ELR (cell line): ENCODE measurements at places on chromosomes 12 and 14.

- DNase-seq, result no peak
Measured at GRCh38 chr14:53533384-53533970, 380.4 kb upstream of the DDHD1 start.

DNA sequence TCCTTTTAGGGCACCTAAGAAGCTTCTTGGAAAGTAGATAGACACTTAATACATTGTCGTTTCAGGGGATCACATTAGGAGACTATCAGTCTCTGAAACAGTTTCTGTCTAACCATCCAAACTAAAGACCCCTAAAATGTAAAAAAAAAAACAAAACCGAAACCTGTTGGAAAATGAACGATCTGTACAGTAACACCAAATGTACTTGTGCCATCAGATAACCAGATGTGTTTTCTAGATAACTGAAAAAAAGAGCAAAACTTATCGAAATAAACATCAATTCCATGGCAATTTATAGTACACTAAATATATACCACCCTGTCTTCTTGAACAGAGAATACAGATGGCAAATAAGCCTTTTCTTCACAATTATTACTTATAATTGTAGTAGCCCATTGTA is 2.1 kb downstream of the LDHB start:
- no peak for DNase-seq

- DNase-seq, result no peak
Measured at GRCh38 chr14:100532906-100533655, 54.1 kb downstream of the BEGAIN start.

- no peak for DNase-seq
Measured at GRCh38 chr14:48384821-48385220, 709.4 kb upstream of the MDGA2 start.

- no peak for DNase-seq
Measured at GRCh38 chr12:120110550-120111501, 5.7 kb downstream of the RAB35 start.

GRCh38 chr12:106918746-106919145 is 37.0 kb upstream of the TMEM263 start:
- DNase-seq, result peak; percentile 36

- no peak for DNase-seq
Measured at GRCh38 chr14:51610771-51611170, 40.9 kb upstream of the FRMD6 start.

GRCh38 chr12:116517431-116518045 is 41.6 kb upstream of the MAP1LC3B2 start:
- no peak for DNase-seq

DNA sequence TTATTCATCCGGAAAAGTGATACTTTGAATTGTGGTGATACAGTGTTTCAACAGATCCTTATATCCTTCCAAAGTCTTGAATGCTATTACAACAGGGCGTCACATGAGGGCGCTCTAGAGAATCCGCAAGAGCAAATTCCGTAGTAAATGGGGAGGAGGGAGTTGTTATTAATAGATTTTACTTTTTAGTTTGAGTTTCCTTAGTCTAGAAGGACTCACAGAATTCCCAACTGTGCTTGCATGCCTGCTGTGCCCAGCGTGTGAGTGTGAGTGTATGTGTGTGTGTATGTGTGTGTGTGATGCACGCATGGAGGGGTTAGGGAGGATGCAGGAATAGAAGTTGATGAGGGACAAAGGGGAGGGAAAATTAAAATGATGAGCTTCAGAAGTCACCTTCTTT is 375.3 kb downstream of the C12orf75 start:
- peak; percentile 64 for DNase-seq

GRCh38 chr14:100965296-100965695 is 61.8 kb upstream of the RTL1 start:
- DNase-seq, result peak; percentile 38

DNA sequence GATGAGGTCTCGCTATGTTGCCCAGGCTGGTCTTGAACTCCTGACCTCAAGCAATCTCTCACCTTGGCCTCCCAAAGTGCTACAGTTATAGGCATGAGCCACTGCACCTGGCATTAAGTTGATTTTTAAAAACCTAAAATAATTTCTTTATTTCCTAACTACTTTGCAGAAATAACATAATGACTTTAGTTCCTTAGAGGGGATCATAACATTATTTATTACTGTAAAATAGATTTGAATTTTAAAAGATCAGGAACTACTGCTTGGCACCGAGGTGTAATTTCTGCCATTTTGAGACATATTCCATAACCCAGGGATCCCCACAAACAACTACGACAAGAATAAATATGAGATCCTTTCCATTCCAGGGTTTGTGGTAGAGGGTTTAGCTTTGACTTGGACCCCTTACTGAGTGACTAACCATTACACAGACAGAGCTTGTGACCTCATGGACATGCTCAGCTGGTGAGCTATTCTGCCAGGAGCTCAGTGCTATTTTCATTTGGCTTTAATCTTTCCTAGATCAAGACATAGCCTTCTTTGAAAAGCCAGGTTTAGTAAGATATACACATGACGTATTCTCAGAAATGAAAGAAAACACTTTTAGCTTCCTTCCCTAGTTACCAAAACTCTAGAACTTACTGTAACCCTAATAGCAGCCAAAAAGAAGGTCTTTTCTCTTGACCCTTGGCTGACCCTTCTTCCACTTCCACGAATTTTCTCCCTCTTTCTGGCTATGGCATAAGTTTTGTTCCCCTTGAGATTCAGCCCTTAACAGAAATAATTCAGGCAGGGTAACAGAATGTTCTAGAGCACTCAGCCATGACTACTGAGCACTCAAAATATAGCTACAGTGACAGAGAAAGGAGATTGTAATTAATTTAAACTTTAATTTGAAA is 75.1 kb upstream of the NUDT4 start:
- DNase-seq, result peak; percentile 70

- no peak for DNase-seq
Measured at GRCh38 chr14:94897082-94897481, 127.2 kb upstream of the GSC start.

DNA sequence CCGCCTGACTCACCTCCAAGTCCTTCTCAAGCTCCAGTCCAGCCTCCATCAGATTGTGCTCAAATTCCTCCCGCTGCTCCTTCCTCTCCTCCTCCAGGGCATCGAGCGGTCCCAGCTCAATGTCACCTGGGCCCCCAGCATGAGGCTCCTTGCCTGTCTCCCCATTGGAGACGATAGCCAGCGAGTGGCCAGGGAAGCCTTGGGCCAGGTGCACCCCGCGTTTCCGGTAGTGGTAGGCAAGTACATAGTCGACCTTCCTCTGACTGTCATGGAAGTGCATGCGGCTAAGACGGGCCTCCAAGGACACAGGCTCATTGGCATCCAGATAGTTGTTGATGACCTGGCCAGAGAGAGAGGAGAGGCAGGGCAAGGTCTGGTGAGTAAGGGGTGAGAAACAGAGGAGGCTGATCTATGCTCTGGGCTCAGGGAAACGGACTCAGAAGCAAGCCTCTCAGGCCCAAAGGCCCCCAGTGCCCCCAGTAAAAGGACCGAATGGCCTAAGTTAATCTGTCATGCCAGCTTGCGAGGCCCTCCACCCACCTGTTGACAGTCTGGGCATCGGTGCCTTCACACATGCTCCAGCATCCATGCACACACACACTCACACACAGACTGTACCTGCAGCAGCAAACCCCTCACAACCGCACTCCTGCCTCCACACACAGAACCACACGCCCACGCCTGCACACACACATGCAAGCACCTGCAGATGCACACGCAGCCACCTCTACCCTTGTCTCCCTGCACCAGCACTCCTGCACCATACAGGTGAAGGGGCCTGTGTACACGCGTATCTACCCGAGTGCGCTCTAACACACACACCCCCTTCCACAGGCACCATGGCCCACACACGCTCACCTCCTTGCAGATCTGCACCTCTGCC is 23.8 kb downstream of the ANO2 start:
- no peak for DNase-seq

GRCh38 chr12:40663781-40664180 is 28.5 kb upstream of the CNTN1 start:
- no peak for DNase-seq

GRCh38 chr14:104821971-104822608 is 21.2 kb downstream of the ZBTB42 start:
- no peak for DNase-seq

DNA sequence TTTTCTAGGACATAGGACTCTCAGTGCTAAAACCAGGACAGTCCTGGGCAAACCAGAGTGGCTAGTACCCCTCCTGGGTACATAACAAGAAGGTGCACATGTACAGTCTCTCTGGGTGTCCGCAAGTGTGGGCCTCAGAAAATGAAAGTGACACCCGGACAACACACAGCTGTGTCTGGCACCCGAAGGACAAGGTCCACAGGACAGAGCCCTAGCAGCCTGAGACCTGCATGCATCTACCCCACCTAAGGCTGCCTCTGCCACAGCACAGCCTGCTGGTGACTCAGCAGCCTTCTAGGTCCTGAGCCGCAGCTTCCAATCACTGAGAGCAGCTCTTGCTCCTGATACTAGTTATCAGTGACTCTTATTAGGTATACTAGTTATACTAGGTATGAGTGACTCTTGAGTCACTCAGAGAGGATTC is 784.1 kb upstream of the TBX3 start:
- peak; percentile 58 for DNase-seq

GRCh38 chr14:73761618-73762355 is 47.6 kb upstream of the PNMA1 start:
- no peak for DNase-seq

DNA sequence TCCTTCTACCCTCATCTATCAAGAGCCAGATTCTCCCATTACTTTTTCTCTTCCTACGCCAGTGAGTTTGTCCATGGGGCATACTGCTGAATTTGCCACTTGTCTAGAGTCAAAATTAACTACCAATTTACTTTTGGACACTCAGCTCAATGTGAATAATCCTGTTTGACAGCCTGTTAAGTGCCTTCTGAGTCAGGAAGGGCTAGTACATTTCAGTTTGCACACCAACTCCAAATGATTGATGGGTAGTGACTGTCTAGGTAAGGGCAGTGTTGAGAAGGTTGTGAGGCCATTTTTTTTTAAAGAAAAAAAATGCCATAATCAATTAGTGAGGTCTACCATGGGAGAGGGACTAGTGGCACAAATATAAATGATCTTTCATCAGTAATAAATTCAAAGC is 21.8 kb upstream of the TRIM9 start:
- DNase-seq, result no peak

DNA sequence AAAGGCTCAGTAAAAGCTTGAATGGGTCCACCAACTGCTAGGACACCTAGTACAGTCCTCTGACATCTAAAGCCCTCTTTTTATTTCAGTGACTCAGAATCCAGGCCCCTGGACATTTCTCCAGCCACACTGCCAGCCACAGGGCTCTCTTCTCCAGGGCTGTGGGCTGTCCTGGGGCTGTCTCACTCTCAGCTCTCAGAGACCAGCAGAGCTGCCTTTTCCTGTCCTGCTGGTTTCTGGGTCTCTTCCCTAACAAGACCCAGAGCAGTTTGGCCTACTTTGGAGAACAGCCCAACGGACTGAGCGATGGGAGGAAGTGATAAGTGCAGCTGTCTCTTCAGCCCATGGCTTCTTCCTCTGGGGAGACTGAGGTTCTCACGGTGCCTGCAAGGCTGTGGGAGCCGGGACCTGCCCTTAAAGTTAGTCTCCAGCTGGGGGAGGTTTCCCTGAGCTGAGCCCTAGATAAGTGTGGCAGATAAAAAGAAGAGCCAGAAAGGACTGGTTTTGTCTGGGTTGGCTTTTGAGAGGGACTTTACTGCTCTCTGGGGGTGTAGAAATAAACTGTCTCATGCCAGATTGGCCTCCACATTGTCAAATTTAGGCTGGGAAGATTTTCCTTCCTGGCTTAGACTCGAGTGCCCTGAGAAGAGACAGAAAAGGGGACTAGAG is 979.8 kb downstream of the VRK1 start:
- no peak for DNase-seq

- DNase-seq, result peak; percentile 30
Measured at GRCh38 chr14:101408077-101408831, 153.0 kb upstream of the DIO3 start.

- no peak for DNase-seq
Measured at GRCh38 chr12:26919216-26919555, 18.6 kb downstream of the INTS13 start.

DNA sequence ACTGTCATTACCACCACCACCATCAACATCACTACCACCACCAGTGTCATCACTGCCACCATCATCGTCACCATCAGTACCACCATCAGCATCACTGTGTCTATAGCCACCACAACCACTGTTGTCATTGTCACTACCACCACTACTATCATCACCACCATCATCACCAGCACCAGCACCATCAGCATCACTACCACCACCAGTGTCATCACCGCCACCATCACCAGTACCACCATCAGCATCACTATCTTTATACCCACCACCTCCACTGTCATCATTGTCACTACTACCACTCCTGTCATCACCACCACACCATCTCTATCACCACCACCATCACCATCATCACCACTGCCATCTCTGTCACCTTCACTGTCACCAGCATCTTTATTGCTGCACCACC is 60.6 kb downstream of the BEGAIN start:
- no peak for DNase-seq

- no peak for DNase-seq
Measured at GRCh38 chr14:95041477-95042020, 115.8 kb downstream of the DICER1 start.

GRCh38 chr12:70176290-70176689 is 66.9 kb upstream of the CNOT2 start:
- no peak for DNase-seq

GRCh38 chr14:50957296-50957695 is 13.0 kb upstream of the PYGL start:
- peak; percentile 50 for DNase-seq

- peak; percentile 53 for DNase-seq
Measured at GRCh38 chr14:95311752-95312151, 8.0 kb downstream of the CLMN start.

- no peak for DNase-seq
Measured at GRCh38 chr12:62264706-62265105, 4.5 kb downstream of the USP15 start.

GRCh38 chr14:92724516-92725340 is 23.7 kb downstream of the LGMN start:
- DNase-seq, result no peak

- peak; percentile 62 for DNase-seq
Measured at GRCh38 chr12:9049520-9050133, 60.3 kb downstream of the KLRG1 start.

DNA sequence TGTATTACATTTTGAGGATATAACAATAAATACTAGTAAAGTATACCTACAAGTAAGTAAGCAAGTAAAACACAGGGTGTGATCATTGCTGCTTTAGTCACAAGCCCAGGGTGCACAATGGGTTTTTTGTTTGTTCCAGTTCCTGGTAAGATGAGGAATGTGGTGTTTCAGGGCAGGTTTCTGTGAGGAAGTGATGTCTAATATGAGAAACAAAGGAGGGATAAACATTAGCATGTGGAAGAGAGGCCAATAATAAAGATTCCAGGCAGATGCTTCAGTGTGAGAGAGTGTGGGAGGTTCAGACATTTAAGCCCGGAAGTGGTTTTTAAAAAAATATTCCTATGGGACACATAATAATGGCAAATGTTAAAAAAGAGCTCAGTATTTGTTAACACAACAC is 808.1 kb upstream of the USP15 start:
- no peak for DNase-seq

- no peak for DNase-seq
Measured at GRCh38 chr12:89098441-89099112, 253.7 kb downstream of the DUSP6 start.

GRCh38 chr12:62597253-62597652 is 130.6 kb downstream of the MON2 start:
- DNase-seq, result no peak

GRCh38 chr12:107251288-107251687 is 157.9 kb upstream of the CRY1 start:
- no peak for DNase-seq

GRCh38 chr12:130124106-130124505 is 38.2 kb upstream of the FZD10 start:
- no peak for DNase-seq
